Regular cardiac myocyte (primary cell): ENCODE measurements at places on chromosomes 12 and 14. TPM values are rescaled to one million over a fixed set of nuclear protein-coding genes. Genes with fewer than 3 reads are reported as not detected.

LAG3 gene
- total RNA-seq = not detected in 2 replicates

KLRB1 gene
- total RNA-seq = not detected in 2 replicates

DPY19L2 gene
- 1.9 and 5.1 TPM in 2 replicates for total RNA-seq

AP5M1 gene
- 21.3 and 25.1 TPM in 2 replicates for total RNA-seq

VRTN gene
- not detected in 2 replicates for total RNA-seq

PLXNC1 gene
- 1.5 and 2.3 TPM in 2 replicates for total RNA-seq

TCL1B gene
- not detected in 2 replicates for total RNA-seq

DIO2 gene
- 6.8 and 27.0 TPM in 2 replicates for total RNA-seq

TPH2 gene
- total RNA-seq = under 0.01 TPM in 1 of 2 replicates, not detected in the other

FAM181A gene
- not detected in 2 replicates for total RNA-seq
